ENCODE measurements at places on chromosomes 7 and 10.

GRCh38 chr10:21524526-21525366 is 736 bp downstream of the SKIDA1 start:
- DNase-seq, result no peak

DNA sequence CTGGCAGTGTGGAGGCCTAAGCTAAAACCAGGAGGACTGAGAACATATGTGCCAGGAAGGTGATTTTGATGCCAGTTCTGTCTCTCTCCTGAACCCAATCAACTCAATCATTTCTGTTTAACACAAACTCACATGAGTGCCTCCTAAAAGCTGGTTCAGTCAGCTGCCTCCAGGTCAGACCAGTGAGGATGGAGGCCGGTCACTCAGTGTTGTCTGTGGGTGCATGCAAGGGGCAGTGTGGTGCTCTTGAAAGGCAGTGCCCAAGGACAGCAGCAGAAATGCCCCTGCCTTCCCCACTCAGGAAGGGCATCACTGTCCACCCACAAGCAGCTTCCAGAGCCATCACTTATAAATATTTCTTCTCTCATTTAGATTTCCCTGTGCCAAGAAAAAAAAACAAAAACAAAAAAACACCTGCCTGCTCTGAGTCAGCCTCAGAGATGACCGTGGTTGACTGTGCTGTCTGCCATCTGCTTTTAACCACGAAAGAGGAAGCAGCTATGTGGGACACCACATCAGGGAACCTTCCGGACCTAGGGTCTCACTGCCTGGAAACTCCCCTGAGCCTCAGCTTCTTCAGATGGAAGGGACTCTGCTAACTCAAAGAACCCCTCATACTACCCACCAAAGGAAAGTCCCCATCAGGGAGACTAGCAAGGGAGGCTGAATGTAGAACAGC is 39.1 kb downstream of the VOPP1 start:
- no peak for DNase-seq

- DNase-seq, result no peak
Measured at GRCh38 chr10:97534746-97535367, 36.1 kb downstream of the UBTD1 start.

DNA sequence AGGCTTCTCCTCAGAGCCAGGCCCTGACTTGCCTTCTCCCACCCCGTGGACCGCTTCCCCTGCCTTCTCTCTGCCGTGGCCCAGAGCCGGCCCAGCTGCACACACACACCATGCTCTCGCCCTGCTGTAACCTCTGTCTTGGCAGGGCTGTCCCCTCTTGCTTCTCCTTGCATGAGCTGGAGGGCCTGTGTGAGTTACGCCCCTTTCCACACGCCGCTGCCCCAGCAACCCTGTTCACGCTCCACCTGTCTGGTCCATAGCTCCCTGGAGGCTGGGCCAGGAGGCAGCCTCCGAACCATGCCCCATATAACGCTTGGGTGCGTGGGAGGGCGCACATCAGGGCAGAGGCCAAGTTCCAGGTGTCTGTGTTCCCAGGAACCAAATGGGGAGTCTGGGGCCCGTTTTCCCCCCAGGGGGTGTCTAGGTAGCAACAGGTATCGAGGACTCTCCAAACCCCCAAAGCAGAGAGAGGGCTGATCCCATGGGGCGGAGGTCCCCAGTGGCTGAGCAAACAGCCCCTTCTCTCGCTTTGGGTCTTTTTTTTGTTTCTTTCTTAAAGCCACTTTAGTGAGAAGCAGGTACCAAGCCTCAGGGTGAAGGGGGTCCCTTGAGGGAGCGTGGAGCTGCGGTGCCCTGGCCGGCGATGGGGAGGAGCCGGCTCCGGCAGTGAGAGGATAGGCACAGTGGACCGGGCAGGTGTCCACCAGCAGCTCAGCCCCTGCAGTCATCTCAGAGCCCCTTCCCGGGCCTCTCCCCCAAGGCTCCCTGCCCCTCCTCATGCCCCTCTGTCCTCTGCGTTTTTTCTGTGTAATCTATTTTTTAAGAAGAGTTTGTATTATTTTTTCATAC is 38.0 kb downstream of the LIMK1 start:
- no peak for DNase-seq

DNA sequence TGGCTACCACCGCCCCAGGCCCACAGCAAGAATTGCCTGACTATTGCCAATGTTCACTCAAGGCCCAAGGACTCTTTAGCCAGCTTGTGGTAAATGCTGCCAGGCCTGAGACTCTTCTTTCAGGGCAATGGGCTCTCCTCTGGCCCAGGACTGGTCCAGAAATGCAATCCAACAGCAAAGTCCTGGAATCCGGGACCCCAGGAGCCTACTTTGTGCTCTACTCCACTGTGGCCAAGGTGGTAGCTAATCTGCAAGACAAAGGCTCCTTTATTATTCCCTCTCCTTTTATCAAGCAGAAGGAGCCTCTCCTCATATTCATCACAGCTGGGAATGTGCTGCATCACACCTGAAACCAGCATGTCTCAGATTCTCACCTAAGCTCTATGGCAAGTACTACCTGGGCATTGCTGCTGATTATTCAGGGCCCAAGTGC is 107.6 kb upstream of the PRSS58 start:
- DNase-seq, result no peak

DNA sequence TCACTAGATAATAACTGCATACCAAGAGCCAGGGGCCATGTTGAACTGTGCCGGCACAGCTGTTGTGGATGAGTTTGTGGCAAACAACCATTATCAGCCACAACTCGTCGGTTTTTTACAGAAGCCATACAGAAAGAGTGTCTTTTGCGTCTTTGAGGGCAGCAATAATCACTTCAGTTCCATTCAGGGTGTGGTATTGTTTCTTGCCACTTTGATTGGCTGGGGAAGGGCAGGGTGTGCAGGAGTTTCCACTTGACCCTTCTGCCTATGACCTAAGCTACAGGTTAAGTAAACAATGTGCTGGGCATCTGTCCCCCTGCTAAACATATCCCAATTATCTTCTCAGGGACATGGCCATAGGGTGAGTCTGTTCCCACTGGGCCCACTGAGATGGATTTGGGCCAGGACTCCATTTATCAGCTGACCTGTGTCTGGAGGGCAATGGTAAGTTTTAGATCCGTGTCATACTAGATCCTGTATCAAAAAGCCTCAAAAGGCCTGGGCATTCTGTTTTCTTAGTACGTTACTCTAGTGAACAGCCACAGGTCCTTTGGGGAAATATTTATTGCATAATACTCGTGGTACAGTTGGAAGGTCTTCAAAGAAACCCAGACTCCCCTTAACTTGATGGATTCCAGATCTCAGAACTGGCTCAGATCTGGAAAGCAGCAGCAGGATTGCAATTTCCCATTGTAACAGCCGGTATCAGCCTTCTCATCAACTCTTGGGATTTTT is 15.9 kb downstream of the ZNF3 start:
- DNase-seq, result no peak

DNA sequence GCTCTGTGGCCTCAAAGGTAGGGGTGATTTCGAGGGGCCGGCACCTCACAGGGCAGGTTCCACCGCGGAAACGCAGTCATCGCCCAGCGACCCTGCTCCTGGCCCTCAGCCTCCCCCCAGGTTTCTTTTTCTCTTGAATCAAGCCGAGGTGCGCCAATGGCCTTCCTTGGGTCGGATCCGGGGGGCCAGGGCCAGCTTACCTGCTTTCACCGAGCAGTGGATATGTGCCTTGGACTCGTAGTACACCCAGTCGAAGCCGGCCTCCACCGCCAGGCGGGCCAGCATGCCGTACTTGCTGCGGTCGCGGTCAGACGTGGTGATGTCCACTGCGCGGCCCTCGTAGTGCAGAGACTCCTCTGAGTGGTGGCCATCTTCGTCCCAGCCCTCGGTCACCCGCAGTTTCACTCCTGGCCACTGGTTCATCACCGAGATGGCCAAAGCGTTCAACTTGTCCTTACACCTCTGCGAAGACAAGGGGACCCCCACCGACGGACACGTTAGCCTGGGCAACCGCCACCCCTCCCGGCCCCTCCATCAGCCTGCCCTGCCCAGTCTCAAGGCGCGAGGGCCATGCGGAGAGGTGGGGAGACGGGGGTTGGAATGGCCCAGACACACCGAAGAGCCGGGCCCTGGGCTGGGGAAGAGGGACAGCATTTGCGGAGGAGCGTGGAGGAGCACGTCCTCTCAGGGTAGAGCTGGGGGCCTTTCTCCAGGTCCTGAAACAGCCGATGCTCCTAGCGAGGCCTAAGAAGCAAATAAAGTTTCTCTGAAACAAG is 6.0 kb downstream of the SHH start:
- no peak for DNase-seq

GRCh38 chr7:81112731-81113130 is 193.9 kb upstream of the SEMA3C start:
- DNase-seq, result no peak

GRCh38 chr10:18157881-18158280 is 17.7 kb downstream of the CACNB2 start:
- no peak for DNase-seq

GRCh38 chr7:44162179-44162578 is 21.0 kb upstream of the MYL7 start:
- no peak for DNase-seq

DNA sequence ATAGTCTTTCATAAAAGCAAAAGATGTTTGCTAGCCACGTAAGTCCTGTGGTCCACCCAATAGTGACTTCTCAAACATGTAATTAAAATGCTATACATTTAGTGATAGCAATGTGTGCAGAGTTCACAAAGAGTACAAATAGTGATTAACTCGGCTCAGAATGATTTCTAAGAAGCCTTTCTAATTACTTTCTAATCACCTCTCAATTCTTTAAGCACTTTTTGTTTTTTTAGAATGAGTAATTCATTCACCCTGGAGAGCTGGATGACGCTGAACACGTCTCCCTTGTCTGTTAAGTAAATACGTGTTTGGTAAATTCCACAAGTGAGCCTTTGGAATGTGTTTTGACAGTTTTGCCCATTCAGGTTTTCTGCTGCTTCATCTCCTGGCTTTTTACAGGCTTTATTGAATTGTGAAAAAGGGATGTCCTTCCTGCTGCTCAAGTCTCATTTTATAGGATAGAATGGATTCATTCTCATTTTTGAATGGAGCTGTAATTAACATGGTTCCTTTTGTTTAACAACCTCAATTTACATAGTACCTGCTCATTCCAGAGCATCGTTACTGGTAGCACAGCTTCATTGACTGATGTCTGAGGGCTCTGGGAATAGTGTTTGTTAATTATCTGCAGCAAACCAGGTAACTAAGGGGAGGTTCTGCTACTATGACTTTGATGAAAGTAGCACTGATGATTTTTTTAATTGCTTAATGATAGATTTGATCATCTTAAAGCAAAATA is 212.1 kb downstream of the VTI1A start:
- no peak for DNase-seq

- no peak for DNase-seq
Measured at GRCh38 chr10:21756707-21757106, 222.7 kb downstream of the MLLT10 start.

DNA sequence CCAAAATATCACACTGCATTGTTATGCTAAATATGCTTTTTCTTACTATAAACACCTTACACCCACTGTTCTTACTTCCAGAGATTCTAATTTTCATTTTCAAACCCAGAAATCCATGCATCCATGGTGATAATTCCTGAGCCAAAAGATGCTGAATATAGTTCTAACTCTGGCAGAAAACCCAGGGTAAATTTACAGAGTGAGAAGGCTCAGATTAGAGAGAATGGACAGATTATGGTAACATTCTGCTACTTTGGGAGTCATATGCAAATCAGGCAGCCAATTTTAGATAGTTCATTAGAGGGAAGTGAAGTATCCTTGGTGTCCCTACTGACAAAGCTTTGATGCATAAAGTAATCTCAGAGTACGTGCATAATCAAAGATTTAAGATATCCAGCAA is 15.4 kb upstream of the CTTNBP2 start:
- DNase-seq, result no peak

DNA sequence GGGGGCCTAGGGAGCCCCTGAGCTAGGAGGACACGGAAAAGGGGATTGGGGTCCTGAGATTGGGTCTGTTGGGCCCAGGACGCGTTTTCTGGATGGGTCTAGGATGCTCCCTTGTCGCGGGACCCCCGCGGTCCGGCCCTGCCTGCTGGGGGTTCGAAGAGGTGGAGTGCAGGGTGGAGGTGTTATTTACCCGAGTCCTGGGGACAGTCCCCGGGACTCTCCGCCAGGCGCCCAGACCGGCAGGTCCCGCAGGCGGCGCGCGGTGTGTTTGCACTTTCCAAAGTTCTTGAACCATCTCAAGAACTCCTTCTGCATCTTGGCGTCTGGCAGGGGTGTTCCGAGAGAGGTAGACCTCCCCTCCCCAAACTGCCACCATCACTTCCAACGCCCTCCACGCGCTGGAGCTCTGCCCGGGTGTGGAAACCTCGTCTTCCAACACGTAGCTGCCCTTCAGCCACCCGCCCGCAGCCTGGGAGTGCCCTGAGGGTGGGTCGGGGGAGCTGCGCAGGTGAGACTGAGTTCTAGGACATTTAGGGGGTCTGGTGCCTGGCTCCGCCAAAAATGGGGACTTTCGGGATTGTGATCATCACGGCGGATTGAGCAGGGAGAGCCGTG is 569 bp downstream of the CAV1 start:
- no peak for DNase-seq

DNA sequence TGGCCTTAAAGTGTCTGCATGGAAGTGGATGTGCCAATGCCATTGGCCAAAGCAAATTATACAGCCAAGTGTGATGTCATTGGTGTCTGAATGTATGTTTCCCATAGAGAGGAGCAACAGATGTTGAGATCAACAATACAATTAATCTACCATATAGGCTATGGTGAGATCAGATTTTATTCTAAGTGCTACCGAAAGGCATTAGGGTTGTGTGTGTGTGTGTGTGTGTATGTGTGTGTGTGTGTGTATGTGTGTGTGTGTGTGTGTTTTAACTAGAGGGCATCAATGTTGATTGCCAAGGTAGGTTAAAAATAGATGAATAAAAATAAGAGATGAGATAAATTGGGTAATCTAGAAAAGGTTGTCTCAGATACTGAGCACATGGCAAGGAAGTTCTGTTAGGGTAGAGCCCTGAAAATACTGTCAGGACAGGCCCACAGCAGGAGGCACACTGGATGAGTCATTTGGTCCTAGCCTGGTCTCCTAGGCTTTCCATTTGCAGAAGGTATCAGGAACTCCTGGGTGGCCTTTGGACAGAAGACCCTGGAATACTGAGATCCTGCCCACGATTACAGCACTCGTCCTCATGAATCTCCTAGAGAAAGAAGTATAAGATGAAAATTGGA is 446.0 kb upstream of the PODXL start:
- DNase-seq, result no peak

DNA sequence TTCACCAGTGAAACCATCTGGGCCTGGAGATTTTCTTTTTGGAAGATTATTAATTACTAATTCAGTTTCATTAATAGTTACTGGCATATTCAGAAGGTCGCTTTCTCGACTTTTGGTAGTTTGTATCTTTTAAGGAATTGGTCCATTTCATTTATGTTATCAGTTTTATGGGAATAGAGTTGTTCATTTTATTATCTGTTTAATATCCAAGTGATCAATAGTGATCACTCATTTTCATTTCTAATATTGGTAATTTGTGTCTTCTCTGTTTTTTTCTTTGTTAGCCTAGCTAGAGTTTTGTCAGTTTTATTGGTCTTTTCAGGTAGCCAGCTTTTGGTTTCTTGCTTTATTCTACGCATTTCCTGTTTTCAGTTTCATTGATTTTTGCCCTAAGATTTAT is 31.0 kb downstream of the MKLN1 start:
- no peak for DNase-seq

GRCh38 chr10:19178675-19179074 is 130.1 kb downstream of the MALRD1 start:
- no peak for DNase-seq
